Peyer's patch (tissue), 4 donors: ENCODE measurements at places on chromosomes 2 and 18. TPM values are rescaled to one million over a fixed set of nuclear protein-coding genes. Genes with fewer than 3 reads are reported as not detected.

GRCh38 chr18:79730804-79731203, 51.2 kb downstream of the CTDP1 start:
- DNase-seq = no peak

GRCh38 chr2:120441744-120442471, 96.0 kb downstream of the INHBB start:
- DNase-seq = no peak

GRCh38 chr2:206260188-206261012, 14.1 kb upstream of the ZDBF2 start:
- DNase-seq = no peak

MYL12B gene
- 292 TPM for total RNA-seq

- no peak for DNase-seq
Observed at GRCh38 chr2:9767656-9768281, 75.5 kb upstream of the TAF1B start.

IL36G gene
- total RNA-seq = not detected

DNA sequence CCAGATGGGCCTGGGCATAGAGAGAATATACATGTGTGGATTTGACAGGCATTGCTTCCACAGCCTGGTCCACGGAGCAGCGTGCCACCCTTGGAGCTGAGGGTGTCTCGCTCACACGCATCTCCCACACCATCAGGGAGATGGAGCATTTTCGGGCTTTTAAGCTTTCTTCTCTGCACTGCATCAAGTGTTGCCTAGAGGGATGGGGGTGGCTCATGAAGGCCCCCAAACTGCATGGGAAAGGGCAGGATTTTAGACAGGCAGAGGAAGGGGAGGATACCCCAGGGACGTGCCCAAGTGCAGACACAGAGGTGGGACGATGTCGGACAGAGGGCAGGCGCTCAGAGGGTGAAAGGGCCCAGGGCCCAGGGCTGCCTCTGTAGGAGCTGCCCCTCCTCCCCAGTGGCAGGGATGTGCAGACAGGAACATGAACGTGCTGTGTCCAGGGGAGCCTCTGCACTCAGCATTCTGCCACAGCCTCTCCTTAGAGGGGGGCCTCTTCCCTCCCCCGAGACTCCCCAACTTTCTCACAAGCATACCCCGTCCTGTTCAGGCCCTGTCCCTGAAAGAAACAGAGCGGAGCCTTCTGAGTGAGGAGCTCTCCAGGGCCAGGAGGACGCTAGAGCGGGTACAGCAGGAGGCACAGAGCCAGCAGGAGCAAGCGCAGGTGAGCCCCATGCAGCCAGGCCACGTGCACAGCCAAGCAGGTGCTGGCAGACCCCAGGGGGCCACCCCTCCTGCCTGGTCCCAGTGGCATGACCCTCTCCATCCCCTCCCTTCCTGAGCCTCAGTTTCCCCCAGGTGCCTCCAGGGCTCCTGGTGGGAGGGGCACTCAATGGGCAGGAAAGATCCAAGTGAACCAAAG, 42.9 kb upstream of the SNED1 start:
- peak; percentile 37 for DNase-seq

TWIST2 gene
- total RNA-seq = 20.1 TPM

IGFBP5 gene
- total RNA-seq = 93.1 TPM

DNA sequence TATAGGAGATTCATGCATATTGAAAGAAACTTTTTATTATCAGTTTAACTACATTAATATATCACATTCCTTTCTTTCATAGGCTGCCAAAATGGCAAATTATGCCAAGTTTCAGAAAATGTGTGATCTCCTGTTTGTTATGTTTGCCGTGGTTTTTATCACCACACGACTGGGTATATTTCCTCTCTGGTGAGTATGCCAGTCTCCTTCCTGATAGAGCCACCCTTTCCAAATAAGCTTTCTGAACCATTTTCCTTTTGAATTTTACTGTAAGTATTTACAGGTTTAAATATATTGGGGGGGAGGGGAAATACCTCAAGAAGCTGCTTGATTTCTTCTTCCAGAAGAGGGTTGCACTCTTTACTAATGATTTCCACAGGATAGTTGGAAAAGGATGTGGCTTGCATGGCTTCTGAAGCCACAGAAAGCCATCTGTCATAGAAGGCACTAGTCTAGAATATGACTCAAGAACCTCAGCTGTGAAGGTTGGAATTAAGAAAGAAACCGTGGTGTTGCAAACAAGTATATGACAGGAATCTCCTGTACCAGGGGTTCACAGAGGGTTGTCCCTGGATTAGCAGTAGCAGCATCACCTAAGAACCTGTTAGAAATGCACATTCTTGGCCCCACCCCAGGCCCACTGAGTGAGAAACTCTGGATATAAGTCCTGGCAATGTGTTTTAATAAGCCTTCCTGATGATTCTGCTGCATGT, 84.5 kb upstream of the NOSTRIN start:
- no peak for DNase-seq

DNA sequence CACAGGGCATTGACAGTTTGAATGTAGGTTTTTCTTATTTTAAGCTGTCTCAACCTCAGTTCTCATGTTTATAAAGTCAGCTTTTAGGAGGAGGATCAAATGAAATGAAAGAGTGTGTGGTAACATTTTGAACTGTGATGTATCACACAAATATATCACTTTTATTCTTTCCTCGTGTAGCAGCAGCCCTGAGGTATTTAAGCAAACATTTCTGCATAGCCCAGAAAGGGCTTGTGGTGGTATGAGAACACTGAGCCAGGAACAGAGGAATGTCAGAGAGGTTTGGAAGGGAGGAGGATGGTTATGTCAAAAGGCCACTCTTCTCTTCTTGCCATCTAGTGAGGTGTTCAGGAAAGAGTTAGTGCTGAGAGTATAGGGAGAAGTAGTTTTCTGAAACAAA, 150.2 kb downstream of the PARD3B start:
- no peak for DNase-seq

CD302 gene
- 37.7 TPM for total RNA-seq

- no peak for DNase-seq
Observed at GRCh38 chr2:190864375-190864774, 16.2 kb upstream of the GLS start.

SLC5A7 gene
- total RNA-seq = not detected

DNA sequence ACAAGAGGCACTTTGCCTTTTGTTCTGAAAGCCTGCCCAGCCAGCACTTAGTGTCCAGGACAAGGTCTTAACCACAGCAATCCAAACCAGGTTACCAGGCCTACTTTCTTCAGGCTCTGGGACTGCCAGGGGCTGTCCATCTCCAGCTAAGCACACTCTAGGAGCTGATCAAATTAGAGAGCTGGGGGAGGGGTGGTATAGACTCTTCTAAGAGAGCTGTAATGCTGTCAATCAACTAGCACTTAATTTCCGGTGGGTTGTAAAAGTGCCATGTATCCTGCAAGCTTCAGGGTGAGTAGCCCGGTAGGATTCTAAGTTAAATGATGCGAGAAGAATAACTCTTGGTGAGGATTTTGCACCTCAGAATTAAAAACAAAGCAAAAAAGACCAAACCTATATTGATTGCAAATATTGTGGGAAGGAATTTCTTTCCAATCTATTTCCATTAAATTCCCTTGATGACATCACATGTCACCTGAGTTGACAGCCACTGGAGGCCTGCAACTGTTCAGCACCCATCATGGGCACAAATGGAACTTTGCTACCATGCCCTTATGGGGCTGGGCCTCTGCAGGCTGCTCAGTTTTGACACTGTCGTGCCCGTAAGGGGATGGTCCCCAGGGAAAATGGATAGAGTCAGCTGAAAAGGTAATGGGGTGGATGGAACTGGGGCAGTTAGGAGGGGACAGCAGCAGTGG, 8.7 kb upstream of the COX7A2L start:
- no peak for DNase-seq

RGPD8 gene
- total RNA-seq = 82.5 TPM
